GM12865 (cell line): ENCODE measurements at places on chromosomes 1 and 21.

GRCh38 chr1:154371436-154371835, 33.7 kb upstream of the IL6R start:
- DNase-seq, result no peak

DNA sequence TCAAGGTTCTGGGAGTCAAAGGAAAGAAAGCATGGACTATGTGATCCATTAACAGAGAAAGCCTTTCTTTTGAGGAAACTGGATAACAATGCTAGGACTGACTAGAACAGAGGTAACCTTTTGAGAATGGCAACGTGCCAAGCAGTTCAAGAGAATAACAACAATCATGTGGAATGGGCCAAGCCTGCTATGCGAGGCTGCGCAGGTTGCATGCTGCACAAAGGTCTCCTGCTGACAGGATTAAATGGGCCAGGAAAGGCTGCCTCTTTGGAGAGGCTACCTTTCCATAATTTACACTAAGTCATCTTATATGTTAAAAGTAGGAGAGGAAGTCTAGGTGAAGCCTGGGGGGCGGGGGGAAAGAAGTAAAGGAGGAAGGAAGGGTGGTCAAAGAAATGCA, 5.8 kb downstream of the PCNX2 start:
- no peak for DNase-seq

- no peak for DNase-seq
These were observed 38.8 kb upstream of the HIVEP3 start for GRCh38 chr1:41957568-41957967.

DNA sequence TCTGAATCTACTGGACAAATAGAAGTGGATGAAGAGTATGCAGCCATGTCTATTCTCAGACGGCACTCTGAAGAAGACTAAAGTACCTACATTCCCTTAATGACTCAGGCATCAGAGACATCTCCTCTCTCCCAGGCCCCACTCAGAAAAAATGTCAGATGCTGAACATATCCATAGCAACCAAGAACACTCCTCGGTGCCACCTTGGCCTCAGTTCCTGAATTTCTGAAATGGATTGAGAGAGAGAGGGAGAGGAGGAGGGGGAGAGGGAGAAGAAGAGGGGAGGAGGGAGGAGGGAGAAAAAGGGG, 16.0 kb upstream of the OVAAL start:
- DNase-seq, result no peak

DNA sequence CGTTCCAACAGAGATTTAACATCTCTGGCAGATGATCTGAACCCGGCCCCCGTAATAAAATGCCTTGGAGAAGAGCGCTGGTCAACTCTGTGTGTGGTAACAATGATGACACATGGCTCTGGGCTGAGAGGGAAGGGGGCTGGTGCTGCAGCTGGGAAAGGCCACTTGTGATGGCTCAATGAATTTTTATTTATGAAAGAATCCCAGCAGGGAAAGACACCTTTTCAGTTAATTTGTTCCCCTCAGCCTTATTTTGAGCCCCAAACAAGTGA, 59.4 kb downstream of the SYT6 start:
- DNase-seq, result no peak

DNA sequence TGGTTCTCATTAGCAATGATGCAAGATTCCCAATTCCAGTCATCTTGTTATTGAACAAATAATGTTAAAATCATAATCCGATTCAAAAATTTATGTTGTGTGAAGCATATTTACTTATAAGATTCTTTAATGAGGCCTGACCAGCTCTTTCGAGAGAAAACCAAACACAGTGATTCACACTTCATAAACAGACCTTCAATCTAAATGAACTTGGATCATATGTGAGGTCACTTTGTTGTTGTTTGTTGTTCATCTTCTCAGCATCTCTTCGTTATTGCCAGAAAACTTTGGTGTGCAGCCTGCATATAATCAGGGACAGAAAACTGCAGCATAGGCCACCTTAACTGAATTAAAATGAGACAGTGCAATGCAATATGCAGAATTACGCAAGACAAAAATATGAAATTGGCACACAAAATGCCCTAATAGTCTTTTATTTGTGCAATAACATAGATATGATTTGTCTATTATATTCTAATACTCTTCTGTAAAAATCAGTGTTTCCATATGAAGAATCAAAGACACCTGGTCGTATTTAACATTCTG, 30.1 kb downstream of the NCAM2 start:
- DNase-seq, result no peak

DNA sequence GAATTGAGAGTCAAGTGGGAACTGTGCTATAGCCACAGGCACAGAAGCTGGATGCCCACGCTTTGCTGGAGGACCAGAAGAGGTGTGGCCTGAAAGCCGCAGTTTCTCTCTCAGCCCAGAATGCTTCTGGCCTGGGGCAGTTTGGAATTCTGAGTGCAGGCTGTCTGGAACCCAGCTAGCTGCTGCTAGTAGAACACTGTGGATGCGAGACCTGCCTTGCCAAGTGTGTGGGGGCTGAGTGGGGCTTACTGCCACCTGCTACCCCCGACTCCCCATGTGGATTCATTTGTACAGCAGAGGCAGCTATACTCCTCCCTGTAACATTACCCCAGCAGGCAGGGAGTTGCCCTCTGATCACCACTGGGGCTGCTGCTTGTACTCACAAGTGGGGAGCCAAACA, 12.2 kb downstream of the ADAMTS1 start:
- DNase-seq, result no peak

GRCh38 chr1:228778466-228778865, 43.2 kb downstream of the RHOU start:
- DNase-seq, result no peak
